ENCODE measurements at places on chromosomes 16 and 17. TPM values are rescaled to one million over a fixed set of nuclear protein-coding genes. Genes with fewer than 3 reads are reported as not detected.

GRCh38 chr16:68246666-68247065 lies 1.5 kb downstream of the PLA2G15 start:
- DNase-seq, result no peak

Gene KRTAP16-1
- not detected for total RNA-seq

DNA sequence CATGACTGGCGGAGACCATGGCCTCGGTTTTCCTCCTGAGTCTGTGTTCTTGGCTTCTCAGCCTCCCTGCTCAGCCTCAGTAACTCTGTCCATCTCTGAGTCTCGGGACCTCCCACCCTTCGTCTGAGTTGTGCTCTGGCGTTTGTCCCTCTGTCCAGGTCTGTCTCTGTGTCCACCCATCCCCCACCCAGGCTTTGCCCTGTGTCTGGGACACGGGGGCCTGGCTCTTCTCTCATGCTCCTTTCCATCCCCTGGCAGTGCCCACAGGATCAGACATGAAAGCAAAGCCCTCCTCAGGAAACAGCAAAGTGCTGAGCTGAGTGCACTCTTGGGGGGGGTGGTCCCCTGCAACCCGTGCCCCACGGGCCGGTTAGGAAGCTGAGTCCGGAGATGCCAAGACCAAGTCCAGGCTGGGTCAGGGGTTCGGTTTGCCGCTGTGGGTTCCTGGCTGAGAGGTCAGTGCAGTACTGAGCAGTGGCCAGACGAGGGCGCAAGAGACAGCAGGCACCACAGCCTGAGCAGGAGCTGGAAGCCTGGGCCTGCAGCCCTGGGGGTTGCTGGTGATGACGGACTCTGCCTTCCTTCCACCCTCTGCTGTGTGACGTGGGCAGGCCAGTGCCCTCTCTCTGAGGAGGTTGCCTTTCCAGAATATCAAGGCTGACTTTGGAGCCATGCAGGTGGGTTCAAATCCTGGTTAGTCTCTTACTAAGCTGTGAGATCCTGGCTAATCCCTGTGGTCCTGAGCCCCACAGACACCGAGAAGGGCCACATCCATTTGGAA lies 2.5 kb downstream of the P2RX1 start:
- DNase-seq, result no peak

GRCh38 chr16:74743668-74744299 lies 30.8 kb downstream of the FA2H start:
- DNase-seq, result peak; percentile 86

Gene TBC1D28
- not detected for total RNA-seq

Data from kidney epithelial cell (primary cell).